ENCODE measurements at places on chromosomes 1 and 21.

GRCh38 chr1:232381394-232382100 lies 248.4 kb downstream of the SIPA1L2 start:
- DNase-seq = no peak

GRCh38 chr1:14934867-14935266 lies 218.7 kb upstream of the TMEM51 start:
- no peak for DNase-seq

DNA sequence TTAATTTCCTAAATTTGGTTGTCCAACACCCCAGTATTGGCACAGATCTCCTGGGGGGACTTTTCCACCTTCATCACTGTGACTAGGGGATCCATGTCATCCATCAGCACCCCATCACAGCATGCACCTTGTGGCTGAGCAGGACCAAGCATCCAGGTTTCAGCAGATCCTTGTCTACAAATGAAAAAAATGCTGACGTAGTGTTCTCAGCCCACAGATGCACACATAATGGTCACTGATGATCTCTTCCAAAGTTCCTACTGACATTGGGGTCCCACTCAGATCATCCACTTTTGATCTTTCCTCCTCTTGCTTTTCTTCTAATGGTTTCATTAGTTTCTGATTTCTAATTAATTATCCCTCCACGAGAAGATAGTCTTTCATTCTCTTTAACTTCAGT lies 373.1 kb downstream of the TBX15 start:
- DNase-seq = no peak

DNA sequence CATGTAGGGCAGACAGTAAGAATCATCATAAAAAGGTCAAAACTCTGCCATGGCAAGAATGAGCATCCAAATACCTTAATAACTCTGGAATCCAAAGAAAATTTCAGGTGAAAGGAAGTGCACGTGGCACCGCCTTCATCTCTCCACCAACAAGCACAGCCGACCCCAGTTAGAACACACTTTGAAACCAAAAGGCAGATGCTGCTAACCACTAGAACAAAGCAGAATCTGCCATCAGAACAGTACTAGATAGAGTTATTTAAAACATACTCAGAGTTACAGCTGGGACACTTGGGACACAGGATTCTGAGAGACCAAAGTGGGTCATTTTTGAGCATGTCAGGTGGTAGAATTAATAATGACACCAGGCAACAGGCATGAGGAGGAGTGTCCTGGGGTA lies 106.7 kb upstream of the SOD1 start:
- no peak for DNase-seq

- no peak for DNase-seq
Measured at GRCh38 chr1:201774224-201774982, 54.6 kb upstream of the IPO9 start.

DNA sequence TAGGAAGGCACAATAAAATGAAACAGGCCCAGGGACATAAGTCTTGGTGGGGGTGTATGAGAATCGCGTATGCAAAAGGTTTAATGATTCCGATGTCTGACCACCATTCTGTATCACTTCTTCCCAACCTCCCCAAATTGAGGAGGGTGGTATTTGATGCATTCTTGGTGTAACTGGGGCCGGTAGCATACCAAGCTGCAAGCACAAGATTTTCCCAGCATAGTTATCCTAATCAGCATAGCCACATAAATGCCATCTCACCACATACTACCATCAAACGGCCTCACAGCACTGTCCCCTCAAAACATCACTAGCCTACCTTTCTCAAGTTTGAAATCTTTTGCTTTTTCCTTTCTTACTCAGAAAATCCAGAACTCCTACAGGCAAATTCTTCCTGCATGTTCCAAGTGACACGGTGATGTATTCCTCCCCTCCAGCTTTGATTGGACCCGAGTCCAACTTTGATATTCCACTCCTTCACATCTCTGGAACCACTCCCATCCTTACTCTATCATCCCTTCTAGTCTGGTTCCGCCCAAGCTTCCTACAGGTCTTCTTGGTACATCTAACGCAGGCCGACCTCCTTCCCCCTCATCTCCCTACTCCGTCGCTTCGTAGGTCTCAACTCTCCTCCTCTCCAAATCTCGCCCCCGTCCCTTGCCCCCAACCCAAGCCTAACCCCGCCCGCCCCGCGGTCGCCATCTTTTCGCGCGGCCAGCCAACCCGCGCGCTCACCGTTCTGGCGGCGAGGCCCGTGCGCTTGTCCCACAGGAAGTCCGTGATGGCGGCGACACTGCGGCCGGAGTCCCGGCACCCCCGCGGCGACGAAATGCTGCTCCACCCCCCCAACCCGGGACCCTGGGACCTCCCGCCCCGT lies 600 bp downstream of the CLK2 start:
- DNase-seq = peak; percentile 56

GRCh38 chr1:152035539-152036266 lies 1.1 kb downstream of the S100A11 start:
- no peak for DNase-seq

GRCh38 chr1:50972766-50973165 lies 2.7 kb downstream of the CDKN2C start:
- no peak for DNase-seq

DNA sequence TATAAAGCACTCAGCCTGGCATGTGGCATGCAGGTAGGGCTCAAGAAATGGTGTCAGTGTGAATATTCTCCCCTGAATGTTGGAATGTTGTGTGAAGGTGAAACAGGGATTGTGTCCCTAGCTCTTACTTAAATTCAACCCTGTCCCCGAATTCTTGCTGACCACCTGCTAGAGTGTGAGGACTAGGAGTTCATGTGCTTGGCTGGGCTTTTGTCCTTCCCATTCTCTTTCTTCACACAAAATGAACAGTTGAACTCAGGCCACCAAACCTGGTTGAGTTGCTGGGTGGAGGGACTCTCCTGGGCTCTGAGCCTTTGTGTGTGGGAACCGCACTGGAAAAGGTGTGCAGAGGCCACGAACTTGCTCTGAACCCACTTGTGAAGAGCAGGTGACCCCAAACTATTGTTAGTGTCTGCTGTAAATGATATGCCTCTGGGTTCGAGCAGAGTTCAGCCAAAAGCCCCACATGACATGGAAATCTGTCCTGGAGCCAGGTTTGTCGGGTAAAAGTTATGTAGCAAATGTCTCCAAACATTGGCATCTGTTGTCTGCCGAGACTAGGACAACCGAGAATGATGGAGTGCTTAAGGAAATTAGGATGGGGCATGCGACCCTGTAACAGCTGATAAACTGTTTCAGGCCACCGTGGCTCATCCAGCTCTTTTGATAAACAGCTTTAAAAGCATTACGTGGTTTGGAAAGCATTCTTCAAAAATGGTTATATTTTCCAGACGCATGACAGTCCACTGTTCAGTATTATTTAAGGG lies 144.2 kb downstream of the DHRS3 start:
- DNase-seq = no peak

GRCh38 chr1:98969798-98970490 lies 34.7 kb downstream of the PLPPR5 start:
- no peak for DNase-seq

DNA sequence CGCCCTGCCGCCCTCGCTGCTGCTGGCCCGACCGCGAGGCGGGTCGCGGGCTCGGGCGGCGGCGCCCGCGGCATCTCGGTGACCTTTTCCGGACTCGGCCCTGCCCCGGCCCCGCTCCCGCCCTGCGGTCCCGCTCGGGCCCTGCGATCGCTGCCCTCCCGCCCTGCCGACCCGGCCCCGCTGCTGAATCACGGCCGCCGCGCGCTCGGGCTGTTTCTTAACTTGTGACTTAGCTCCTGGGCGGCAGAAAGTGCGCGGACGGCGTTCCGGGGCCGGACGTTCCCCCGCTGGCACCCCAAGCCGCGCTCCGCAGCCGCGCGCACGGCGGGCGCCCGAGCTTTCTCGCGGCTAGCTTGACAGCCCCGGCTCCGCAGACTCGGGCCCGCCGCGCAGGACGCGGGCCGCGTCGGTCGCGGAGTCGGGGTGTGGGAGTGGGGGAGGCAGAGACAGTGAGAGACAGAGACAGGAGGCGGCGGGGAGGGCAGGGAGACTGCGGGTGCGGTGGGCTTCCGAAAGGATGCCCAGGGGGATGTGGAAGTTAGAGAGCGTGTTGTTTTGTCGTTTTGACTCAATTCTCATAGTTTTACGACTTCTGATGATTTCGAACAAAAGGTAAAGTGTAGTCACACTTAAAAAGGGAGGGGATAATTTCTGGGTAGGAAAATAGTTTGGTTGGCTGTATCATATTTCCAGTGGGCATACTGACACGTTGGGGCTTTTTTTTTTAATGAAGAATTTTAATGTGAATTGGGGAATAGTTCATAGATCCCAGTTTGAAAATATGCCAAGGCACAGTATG lies 49.8 kb downstream of the PRDM2 start:
- DNase-seq = no peak

DNA sequence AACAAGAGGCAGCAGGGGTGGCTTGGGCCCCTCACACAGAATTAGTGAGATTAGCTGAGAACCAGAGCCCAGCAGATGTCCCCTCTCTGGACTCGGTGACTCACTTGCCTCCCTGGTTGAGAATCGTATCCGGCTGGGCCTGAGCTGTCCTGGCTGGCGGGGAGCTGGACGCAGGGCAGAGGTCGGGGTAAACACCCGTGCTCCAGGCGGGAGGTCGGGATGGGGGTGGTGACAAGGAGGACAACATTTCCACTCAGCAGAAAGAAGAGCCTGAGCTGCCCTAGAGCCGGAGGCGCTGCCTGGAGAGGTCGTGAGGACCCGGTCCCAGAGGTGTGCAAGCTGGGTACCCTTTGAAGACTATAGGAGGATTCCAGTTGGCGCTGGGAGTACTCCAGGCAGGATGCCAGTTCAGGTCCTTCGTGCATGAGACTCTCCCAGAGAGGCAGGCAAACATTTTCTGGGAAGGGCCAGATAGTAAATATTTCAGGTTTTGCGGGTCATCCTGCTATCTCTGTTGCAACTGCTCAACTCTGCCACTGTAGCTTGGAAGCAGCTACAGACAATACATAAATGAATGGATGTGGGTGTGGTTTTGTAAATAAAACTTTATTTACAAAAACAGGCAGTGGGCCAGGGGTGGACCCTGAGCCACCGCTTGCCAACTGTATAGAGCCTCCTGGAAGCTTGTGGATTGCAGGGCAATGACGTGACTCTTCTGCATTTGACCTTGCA lies 116.8 kb upstream of the WNT4 start:
- DNase-seq = no peak

DNA sequence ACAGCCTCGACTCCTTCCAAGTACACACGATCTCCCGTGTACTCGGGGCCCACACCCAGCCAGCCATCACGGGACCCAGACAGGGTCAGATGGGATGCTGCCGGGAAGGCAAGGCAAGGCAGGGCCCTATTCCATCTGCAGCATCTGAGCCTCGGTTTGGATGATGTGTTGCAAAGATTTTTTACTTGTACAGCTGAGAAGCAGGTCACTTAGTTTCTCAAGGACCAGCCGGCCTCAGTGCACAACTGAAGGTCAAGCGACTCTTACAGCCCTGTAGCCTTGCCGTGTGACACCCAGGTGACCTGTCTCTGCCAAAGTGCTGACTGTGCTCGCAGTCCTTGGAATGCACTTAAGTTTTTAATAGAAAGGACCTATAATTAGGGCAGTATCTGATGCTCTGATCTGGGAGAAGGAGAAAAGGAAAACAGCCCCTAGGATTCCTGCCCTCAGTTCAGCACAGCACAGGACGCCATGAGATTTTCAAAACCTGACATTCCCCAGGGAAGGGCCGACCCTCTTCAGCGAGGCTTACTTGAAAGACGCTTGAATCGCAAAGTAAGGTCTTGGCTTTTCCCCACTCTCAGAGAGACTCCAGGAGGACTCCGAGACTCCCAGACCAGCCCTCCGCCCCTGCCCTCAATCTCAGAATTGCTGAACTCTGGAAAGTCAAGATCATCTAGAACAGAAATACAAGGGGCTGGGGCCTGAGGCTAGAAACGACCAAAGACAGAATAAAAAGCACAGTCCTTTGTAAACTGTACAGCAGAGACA lies 1.3 kb downstream of the GPR157 start:
- no peak for DNase-seq

DNA sequence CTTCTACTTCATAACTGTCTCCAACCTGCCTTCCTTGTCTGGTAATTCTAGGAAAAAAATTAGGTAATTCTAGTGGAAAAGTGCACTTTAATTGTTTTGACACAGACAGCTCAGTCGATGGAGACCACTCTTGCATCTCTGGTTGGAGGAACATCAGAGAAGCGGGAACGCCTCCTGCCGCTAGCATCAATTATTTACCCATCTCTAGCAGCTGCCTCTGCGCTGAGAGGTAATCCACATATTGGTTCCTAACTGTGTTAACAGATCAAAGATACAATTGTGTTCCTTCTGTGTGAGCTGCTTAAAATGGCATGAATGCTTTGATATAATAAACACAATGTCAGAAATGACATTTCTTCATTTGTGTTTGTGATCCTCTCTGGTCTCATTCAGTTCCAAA lies 33.3 kb downstream of the C2CD2 start:
- no peak for DNase-seq

DNA sequence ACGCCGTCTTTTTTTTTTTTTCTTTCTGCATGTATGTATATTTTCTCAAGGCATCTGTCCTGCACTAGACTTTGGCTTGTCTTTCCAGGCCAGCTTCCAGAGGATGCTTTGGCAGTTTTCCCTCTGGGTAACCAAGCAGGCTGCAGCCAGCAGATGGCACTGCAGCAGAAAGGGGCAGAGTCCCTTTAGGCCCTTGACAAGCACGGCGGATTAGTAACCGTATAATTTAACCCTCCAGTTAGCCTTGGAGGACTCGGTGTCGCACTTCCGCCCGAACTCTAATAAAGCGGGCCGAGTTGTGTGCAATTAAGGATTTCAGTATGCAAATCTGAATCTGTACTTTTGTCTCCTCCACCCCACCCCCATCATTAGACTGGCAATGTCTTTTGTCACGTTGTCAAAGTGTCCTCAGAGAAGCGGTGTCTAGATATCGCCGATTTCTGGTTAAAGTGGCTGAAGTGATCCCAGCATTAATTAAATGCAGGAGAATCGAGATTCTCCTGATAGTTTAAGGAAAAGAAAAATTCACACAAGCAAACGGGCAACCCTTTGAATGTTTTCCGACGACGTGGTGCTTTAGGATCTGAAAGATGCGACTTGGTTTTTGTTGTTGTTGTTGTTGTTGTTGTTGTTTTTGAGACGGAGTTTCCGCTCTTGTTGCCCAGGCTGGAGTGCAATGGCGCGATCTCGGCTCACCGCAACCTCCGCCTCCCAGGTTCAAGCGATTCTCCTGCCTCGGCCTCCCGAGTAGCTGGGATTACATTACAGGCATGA lies 1.1 kb upstream of the TMEM167B start:
- peak; percentile 23 for DNase-seq

DNA sequence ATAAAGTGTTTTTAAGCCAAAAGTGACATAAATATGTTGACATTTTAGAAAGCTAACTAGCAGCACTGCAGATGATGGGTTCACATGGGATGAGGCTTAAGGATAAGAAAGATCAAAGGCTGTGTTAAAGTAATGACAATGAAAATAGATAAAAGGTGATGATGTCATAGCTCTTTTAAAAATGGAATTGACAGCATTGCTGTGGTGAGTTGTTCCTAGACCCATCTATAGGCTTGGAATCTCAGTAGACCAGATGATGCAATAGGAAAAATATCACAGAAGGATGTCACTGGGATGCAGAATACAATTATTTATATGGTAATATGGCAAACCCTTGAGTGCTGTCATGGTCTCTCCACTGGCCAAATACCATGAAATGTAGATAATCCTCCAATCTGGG lies 286.0 kb downstream of the PLA2G4A start:
- DNase-seq = no peak

All from NCI-H1048 (cell line).